CD4-positive, alpha-beta T cell treated with Interleukin-6 for 4 hours (primary cell): ENCODE measurements at places on chromosomes 2 and 18.

DNA sequence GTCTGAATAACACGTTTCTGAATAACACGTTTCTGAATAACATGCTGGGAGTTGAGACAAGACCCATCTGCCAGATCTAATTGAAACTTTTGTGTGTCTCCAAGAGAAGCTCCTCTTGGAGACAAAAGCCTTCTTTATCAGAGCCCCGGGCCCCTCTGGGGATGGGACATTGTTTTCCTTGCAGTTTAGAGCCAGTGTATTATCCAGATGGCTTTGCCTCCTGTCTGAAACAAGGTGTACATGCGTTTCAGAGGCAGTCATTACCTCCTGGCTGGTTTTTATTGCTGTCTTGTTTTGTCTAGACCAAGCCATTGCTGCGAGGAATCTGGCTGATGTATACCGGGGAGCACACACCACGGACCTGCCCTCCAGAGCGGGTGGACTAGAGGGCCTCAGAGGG lies 7.8 kb downstream of the FOSL2 start:
- no peak for DNase-seq

GRCh38 chr2:188765522-188766470 lies 208.4 kb upstream of the COL3A1 start:
- no peak for DNase-seq

GRCh38 chr2:51959696-51960095 lies 927.8 kb upstream of the NRXN1 start:
- DNase-seq = no peak

DNA sequence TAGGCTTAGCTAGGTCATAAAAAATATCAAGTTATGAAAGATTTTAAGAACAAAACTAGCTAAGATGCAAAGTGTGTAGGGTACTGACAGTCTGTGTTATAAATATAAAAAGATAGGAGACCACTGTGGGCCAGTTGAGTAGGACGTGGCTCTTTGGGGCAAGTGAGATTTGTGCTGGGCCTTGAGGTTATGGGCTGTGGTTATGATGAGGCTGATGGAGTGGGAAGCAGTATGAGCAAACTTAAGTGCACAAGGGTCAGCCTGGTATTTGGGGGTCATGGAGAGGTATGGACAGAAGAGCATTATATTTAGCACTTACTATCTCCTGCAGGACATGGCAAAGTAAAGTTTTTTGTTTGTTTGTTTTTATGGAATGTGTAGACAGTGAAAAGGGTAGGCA lies 70.1 kb downstream of the SETBP1 start:
- DNase-seq = no peak

GRCh38 chr2:23388294-23388693 lies 3.3 kb downstream of the KLHL29 start:
- DNase-seq = no peak

GRCh38 chr18:1483385-1483784 lies 578.7 kb downstream of the ADCYAP1 start:
- no peak for DNase-seq
